ENCODE measurements at places on chromosomes 2 and 18.

- DNase-seq, result no peak
Measured at GRCh38 chr2:69933254-69933828, 18.4 kb downstream of the MXD1 start.

- peak; percentile 21 for DNase-seq
Measured at GRCh38 chr2:219441451-219442255, 7.0 kb downstream of the SPEG start.

DNA sequence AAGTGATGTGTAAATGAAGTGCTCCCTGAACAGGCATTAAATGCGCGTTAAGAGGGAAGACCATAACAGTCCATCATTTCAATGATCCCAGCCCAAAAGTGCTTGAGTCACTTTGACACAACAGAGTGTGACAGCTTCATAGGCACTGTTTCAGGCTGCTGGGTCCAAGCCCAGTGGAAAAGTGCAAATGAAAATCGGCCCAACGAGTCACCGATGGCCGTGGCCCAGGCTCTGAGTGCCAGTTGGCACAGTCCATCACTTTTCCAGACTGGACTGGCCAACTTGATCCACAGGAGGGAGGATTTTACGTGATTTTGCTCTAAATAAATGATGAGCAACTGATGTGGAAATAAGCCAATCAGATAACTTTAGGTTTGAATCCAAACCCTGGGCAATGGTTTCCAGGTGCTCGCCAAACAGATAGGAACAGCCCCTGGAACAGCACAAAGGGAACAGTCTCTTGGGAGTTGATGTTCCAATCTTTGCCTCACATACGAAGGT lies 114.0 kb downstream of the SP3 start:
- no peak for DNase-seq

GRCh38 chr2:124834331-124834730 lies 809.2 kb downstream of the CNTNAP5 start:
- DNase-seq, result no peak

DNA sequence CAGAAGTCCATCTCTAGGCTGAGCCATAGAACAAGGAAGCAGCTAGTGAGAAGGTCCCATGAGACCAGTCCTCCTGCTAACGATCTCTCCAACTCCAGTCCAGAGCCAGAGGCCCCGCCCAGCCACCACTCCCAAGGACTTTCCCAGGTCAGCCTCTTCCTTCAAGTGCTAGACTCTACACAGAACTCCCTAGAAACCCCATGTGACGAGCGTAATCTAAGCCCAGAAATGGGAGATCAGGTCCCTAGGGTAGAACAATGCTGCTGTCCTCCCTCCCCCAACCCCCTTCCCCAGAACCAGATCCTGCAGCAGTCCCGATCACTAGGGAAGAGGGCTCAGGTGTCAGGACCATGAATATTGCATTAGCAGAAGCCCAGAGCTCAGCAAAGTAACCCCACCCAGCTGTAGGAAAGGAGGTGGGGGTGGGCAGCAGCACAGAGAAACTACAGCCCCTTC lies 6.9 kb downstream of the DCTN1 start:
- DNase-seq, result no peak

GRCh38 chr18:54023471-54023870 lies 201.0 kb downstream of the MBD2 start:
- no peak for DNase-seq

DNA sequence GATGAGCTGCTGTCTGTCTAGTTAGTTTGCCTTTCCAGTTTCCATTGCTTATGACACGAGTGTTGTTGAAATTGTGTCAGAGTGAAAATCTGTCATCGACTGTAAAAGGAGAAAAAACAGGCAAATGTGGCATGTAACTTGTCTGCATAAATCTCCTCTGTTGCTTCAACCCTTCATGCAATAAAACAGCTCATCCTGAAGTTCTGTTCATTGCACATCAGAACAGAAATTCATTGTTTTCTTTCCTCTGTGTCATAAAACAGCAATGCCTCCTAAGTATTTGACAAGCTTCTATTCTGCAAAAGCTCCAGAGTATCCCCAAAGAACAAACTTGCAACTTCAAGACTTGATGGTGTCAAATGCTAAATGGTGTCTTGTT lies 432.1 kb downstream of the MEIS1 start:
- no peak for DNase-seq

GRCh38 chr2:156704617-156705016 lies 268.4 kb downstream of the GPD2 start:
- no peak for DNase-seq

DNA sequence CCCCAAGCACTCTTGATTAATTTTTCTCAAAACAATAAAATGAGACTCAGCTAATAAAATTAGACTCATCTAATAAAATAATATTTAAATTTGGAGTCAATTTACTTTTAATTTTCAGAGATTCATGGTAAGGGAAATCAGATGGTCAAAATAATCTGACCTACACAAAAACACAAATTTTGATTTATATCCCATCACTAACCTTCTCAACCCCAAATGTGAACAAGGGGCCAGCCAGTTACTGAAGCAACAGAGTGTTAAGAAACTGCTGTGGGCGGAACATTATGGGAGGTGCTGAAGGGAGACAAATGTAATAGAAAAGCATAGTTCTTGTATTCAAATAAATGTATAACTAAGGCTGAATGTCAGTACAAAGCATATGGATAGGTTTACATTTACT lies 28.5 kb upstream of the PPP3R1 start:
- DNase-seq, result no peak

DNA sequence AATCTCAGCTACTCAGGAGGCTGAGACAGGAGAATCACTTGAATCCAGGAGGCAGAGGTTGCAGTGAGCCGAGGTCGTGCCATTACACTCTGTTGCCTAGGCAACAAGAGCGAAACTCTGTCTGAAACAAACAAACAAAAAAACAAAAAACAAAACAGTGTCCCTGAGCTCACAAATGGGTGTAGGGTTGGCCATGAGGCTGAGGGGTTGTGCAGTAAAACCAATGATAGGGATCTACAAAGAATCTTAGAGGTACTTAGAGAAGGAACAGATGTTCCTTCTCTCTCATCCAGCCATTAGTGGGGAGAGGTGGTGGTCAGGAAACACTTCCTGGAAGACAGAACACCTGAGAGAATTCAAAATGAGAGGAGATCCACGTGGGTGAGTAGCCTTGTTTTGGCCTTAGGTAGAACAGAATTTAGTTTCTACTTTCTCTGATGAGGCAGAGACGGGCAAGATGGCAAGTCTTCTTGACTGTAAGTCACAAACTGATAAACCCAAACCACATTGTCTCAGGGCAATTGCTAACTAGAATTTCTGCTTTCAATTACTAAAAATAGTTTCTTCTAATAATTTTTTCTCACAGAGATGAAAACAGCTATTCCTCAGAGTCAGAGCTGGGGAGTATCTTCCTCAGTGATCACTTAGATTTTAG lies 61.5 kb upstream of the PPM1B start:
- DNase-seq, result no peak

GRCh38 chr2:196758474-196759377 lies 40.8 kb downstream of the GTF3C3 start:
- DNase-seq, result no peak

DNA sequence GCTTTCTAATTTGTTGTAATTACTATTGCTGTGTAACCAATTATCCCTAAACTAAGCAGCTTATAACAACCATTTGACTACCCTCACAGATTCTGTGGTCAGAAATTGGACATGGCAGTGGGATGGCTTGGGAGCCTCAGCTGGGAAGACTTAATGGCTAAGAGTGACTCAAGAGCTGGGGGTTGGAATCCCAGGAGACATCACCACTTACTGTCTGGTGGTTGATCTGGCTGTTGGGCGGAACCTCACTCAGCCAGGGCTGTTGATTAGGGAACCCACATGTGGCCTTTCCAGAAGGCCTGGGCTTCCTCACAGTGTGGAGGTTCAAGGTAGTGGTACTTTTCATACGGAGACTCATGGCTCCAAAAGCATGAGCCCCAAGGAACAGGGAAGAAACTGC lies 49.8 kb downstream of the E2F6 start:
- DNase-seq, result no peak

- peak; percentile 43 for DNase-seq
Measured at GRCh38 chr18:44838971-44839666, 158.4 kb downstream of the SETBP1 start.

DNA sequence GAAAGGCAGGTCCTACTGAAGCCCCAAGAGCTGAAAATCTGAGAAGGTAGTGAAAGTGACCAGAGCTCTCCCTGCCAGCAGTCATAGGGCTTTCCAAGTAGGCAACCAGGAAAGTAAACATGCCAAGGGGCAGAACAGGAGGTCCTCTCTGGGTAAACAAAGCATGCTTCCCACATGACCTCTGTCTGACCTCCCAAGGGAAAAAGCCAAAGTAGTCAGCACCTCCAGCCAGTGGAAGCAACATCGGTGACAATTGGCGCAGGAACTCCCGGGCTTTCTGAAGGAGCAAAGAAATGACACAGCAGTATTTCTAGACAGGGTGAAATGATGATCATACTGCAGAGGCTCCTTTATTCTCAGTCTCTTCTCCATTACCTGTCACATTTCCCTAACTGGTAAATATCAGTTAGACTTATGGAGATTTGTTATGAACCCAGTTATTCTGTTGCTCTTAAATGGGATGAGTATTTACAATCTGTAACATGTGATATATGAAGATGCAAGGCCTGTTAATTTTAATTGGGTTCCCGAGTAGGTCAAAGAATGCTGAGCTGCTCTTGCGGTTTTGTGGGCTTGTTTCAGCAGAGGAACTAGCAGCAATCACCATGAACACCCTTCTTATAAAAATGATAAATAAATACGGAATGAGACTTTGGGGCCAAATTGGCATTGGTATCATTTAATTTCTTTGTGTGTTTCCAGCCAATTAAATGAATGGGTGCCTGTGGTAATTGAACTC lies 321.0 kb downstream of the RND3 start:
- no peak for DNase-seq

- peak; percentile 19 for DNase-seq
Measured at GRCh38 chr2:63861220-63861822, 19.6 kb downstream of the UGP2 start.

- no peak for DNase-seq
Measured at GRCh38 chr2:165054652-165055051, 99.3 kb upstream of the SLC38A11 start.

DNA sequence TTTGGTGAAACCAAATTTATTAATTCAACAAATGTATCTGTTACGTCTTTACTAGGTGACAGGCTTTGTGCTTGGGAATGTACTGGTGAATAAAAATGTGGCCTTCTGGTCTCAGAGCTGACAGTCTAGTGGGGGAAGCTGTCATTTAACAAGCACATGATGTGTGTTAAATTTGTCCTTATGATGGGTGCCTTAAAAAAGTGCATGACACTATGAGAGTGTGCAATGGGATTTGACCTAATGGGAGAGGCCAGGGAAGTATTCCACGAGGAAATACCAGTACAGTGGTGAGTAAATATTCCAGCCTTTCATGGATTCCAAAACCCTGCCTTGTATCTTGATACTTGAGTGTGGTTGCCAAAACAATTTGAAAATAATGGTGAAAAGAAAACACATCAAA lies 308.9 kb downstream of the PLCL1 start:
- DNase-seq, result no peak

DNA sequence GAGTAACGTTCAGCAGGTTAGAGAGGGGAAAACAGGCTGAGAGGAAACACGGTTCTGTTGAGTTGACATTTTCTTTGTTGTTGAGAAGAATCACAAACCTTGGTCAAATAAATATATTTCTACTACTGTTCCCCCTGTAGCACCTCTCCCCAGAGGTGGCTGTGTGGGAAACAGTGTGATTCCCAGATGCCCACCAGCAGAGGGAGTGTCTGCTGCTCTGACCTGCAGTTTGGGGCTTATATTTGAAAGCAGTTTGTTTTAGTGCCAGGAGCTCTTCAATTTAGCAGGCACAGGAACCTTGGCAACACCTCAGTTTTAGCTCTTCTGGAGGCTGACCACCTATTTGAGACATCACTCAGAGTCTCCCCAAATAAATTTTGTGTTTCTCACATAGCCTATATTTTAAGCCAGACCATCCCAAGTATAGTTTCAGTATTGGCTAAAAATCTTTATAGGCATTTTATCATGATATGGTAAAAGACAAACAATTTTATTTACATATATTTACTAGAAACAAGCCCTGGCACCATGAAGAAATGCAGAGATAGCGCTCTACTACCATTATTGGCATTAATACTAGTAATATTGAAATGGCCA lies 75.7 kb downstream of the PIK3C3 start:
- DNase-seq, result no peak

- DNase-seq, result no peak
Measured at GRCh38 chr2:88049622-88050021, 6.0 kb downstream of the KRCC1 start.

GRCh38 chr2:59458800-59459199 lies 1094.7 kb downstream of the BCL11A start:
- no peak for DNase-seq

DNA sequence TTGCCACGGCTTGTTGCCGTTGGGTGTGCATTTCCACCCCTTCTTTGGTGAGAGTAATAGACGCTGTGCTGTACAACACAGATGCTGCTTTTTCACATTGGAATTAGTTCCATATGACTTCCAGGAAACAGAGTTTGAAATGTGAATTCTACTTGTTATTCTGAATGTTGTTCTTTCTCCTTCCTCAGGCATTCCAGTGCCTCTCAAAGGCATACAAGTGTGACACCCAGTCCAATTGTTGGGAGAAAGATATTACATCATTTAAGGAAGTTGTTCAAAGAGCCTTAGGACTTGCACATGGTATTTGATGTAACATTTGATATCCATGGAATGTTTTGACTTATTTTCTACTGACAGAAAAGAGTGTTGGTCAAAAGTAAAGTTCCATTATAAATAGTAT lies 134.4 kb upstream of the LTBP1 start:
- DNase-seq, result no peak

- DNase-seq, result no peak
Measured at GRCh38 chr2:190137561-190137960, 75.0 kb upstream of the MSTN start.

GRCh38 chr18:21684731-21685130 lies 19.8 kb downstream of the ABHD3 start:
- no peak for DNase-seq

- DNase-seq, result no peak
Measured at GRCh38 chr2:201223089-201224073, 37.0 kb upstream of the CASP8 start.

DNA sequence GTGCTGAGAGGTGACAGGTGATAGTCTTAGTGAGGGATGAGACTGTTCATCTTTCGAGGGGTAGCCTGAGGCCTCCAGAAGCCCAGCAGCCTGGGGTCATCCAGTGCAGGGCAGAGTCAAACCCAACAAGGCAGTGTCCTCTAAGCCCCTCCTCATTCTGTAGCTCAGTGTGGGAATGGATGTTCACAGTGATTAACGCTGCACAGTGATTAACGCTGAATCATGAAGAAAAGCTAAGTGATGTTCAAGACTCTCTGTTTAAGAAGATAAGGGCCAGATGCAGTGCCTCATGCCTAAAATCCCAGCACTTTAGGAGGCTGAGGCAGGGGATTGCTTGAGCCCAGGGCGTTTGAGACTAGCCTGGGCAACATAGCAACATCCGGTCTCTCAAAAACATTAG lies 56.3 kb upstream of the LAPTM4A start:
- no peak for DNase-seq

GRCh38 chr18:12840382-12840781 lies 43.7 kb downstream of the PTPN2 start:
- no peak for DNase-seq

GRCh38 chr2:71834796-71835195 lies 312.9 kb downstream of the CYP26B1 start:
- no peak for DNase-seq

Measured in stimulated activated CD8-positive, alpha-beta memory T cell treated with anti-CD3 and anti-CD28 coated beads, Interleukin-4, amount 100 ng/mL, for 4 hours (primary cell).